ENCODE measurements at places on chromosomes 6 and 20.

GRCh38 chr20:44187054-44187771 lies at the start of gene JPH2:
TSS of gene JPH2 (minus strand) at chr20:44187188. CDS start at chr20:44186705, 483 bp downstream.
- no peaks in the 10 kb centered on the region for H3K4me1 ChIP-seq
- H3K36me3 ChIP-seq, result no peaks in the 10 kb centered on the region
- peak within 1 kb of the TSS; percentile 22 for H3K4me3 ChIP-seq
- DNase-seq, result peak; percentile 97
- peak within 1 kb of the TSS; percentile 89 for H3K27ac ChIP-seq
- no peaks in the 10 kb centered on the region for H3K27me3 ChIP-seq

- peaks cover 2% of the 10 kb centered on the region for H3K4me1 ChIP-seq
- DNase-seq, result no peak
- H3K27me3 ChIP-seq, result no peaks in the 10 kb centered on the region
- H3K36me3 ChIP-seq, result no peaks in the 10 kb centered on the region
- H3K4me3 ChIP-seq, result no peak overlapping the region
Measured at GRCh38 chr6:156533872-156534524, 243.2 kb upstream of the ARID1B start.

DNA sequence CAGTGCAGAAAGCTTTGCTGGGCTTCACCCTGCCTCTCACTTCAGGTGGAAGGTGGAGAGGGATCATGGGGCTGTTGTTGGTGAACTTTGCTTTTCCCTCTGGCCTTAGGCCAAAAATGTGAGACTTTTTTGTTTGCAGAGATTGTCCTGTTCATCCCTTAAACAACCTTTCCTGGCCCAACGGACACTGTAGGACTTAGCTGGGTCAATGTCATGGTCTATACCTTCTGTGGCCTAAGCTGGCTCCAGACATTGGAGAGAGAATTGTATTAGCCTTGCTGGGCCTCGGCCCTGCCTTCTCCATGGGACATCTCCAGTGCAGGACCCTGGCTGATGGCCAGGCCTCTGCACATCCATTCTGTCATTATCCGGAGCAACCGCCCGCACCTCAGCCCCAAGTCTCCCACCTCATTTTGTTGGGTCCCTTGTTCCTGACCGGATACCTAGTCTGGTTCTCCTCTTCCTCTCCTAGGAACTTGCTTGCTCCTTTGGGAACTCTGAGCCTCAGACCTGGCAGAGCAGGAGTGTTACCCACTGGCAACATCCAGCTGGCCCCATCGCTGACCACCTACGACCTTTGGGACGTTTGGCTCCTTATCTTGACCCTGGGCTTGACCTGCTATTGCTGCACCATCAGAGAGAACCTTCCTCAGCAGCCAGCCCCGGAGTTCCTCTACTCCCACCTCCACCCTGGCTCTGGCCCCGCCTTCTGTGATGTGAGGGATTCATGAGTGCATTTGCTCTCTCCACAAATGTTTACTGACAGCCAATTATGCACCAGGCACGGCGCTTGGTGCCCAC lies 128.2 kb downstream of the BANF2 start:
- H3K4me1 ChIP-seq, result no peaks in the 10 kb centered on the region
- no peaks in the 10 kb centered on the region for H3K27me3 ChIP-seq
- H3K4me3 ChIP-seq, result no peak overlapping the region
- no peak for DNase-seq
- H3K27ac ChIP-seq, result no peak overlapping the region

- H3K27me3 ChIP-seq, result no peaks in the 10 kb centered on the region
- H3K36me3 ChIP-seq, result no peaks in the 10 kb centered on the region
- no peak overlapping the region for H3K27ac ChIP-seq
Measured at GRCh38 chr6:11404081-11404480, 133.5 kb upstream of the TMEM170B start.

- no peaks in the 10 kb centered on the region for H3K27me3 ChIP-seq
- no peak for DNase-seq
- H3K4me3 ChIP-seq, result no peak overlapping the region
- no peaks in the 10 kb centered on the region for H3K36me3 ChIP-seq
- H3K4me1 ChIP-seq, result no peaks in the 10 kb centered on the region
Measured at GRCh38 chr6:69391106-69391505, 405.7 kb downstream of the LMBRD1 start.

DNA sequence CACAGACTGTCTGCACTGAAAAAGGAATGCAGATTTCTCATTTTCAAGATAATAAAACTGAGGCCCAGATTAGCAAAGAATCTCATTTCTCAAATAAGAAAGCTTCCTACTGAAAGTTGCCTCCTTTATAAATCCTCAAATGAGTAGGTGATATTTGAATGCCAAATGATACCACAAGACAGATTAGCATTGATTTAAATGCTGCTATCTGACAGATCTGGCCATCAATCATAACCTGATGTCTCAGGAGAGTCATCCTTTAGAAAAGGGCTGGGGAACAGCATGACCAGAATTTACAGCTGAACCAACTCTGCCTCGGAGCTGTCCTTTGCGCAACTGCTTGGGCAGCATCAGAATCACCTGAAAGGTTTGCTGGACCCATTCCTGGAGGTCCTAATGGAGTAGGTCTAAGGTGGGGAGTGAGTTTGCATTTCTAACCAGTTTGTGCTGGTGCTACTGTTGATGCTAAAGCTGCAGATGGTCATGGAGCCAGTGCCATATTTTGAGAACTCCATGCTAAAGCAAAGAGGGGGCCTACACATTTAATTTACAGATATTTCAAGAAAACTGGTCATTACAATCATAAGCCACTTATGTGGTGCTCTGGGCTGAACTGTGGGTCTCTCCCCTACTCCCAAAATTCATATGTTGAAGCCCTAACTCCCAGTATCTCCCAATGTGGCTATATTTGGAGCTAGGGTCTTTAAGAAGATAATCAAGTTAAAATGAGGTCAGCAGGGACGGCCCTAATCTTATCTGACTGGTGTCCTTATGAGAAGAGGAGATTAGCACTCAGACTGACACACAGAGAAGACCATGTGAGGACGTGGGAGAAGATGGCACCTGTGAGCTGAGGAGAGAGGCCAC lies 295.5 kb upstream of the JARID2 start:
- DNase-seq, result peak; percentile 56
- H3K27me3 ChIP-seq, result no peaks in the 10 kb centered on the region
- H3K4me1 ChIP-seq, result no peaks in the 10 kb centered on the region
- H3K27ac ChIP-seq, result no peak overlapping the region

DNA sequence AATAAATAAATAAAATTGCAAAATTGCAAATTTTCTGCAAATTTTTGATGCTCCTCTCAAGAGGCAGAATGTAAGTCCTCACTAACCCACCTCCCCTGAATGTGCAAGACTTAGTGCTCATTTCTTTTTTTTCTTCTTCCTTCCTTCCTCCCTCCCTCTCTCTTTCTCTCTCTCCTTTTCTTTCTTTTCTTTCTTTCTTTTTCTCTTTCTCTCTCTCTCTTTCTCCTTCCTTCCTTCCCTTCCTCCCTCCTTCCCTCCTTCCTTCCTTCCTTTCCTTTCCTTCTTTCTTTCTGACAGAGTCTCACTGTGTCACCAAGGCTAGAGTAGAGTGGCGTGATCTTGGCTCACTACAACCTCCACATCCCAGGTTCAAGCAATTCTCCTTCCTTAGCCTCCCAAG lies 60.1 kb downstream of the ZNF217 start:
- DNase-seq, result no peak
- no peak overlapping the region for H3K27ac ChIP-seq
- no peaks in the 10 kb centered on the region for H3K27me3 ChIP-seq
- no peaks in the 10 kb centered on the region for H3K36me3 ChIP-seq
- no peak overlapping the region for H3K4me3 ChIP-seq
- no peaks in the 10 kb centered on the region for H3K4me1 ChIP-seq

DNA sequence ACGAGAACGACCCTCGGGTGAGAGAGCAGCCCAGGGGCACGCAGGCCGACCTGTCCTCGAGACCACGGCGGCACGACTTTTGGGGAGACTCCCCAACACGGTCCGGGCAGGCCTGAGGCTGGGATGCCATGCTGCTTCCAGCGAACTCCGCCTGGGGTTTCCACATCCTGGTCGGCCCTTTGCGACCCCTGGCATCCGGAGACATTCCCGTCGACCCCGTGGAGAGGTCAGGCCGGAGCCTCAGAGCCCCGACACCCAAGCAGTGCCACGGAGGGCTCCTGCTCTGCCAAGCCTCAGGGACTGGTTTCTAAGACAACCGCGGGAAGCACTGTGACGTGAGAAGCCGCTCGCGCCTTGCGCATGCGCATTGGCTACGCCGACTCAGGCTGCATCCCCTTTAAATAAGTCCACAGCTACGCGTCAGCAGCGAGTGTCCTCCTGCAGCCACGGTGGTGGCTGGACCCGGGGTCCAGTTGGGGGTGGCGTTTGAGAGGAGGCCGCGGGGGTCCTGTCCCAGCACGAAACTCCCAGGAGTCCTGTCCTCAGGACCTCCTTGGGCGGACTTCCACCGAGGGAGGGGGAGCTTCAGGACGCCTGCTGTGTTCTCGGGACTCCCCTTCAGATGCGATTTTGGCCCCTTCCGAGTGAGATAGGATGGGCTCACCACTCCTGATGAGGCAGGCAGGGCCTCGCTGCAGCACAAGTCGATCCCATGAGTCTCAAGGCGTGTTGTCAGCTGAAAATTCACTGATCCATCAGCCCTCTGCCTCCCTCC lies 1089.3 kb upstream of the DEFB115 start:
- no peak overlapping the region for H3K4me3 ChIP-seq
- no peak overlapping the region for H3K27ac ChIP-seq
- no peak for DNase-seq
- H3K36me3 ChIP-seq, result no peaks in the 10 kb centered on the region
- H3K4me1 ChIP-seq, result no peaks in the 10 kb centered on the region
- no peaks in the 10 kb centered on the region for H3K27me3 ChIP-seq

DNA sequence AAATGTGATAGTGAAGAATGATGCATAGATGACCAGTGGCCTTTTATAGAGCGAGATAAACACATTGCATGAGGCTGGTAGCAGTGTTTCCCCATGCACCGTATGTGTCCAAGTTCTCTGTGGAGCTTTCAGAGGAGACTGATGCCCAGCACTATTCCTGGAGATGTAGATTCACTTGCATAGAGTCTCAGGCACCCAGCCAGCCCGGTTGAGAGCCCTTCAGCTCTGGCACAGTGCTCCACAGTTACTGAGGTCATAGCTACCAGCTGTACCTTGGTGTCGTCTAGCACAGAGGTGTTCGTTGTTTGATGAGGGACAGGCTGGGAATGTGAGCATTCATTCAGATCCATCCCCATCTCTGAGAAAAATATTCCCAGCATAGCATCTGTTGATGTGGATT lies 328.9 kb downstream of the FARS2 start:
- H3K27me3 ChIP-seq, result no peaks in the 10 kb centered on the region
- H3K27ac ChIP-seq, result no peak overlapping the region
- DNase-seq, result no peak

GRCh38 chr6:169991913-169992312 lies 240.5 kb downstream of the ERMARD start:
- H3K27me3 ChIP-seq, result no peaks in the 10 kb centered on the region
- H3K36me3 ChIP-seq, result no peaks in the 10 kb centered on the region
- no peaks in the 10 kb centered on the region for H3K4me1 ChIP-seq
- no peak overlapping the region for H3K27ac ChIP-seq
- H3K4me3 ChIP-seq, result no peak overlapping the region

GRCh38 chr6:152293404-152293803 lies 343.8 kb downstream of the SYNE1 start:
- H3K4me1 ChIP-seq, result peaks cover 6% of the 10 kb centered on the region
- H3K27me3 ChIP-seq, result no peaks in the 10 kb centered on the region
- no peak overlapping the region for H3K4me3 ChIP-seq
- no peak for DNase-seq
- H3K36me3 ChIP-seq, result no peaks in the 10 kb centered on the region
- H3K27ac ChIP-seq, result no peak overlapping the region

DNA sequence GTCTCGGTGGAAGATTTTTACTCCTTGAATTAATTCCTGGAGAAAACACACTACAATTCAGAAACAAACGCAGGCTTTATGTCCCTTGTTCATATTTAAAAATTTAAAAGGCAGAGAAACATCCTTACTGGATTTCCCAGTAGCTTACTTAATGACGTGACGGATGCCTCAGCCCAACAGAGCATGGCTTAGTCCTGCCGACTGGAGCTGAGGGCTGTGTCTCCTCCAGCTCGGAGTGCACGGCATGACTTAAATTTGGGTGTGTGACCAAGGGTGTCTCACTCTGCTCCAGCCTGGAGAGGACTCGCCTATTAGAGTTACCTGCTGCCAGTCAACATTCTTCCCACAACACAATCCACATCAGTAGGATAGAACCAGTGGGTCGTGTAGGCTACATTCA lies 107.1 kb downstream of the PSMB1 start:
- no peak overlapping the region for H3K27ac ChIP-seq
- H3K27me3 ChIP-seq, result no peaks in the 10 kb centered on the region
- H3K4me1 ChIP-seq, result no peaks in the 10 kb centered on the region
- no peaks in the 10 kb centered on the region for H3K36me3 ChIP-seq
- no peak overlapping the region for H3K4me3 ChIP-seq
- no peak for DNase-seq

DNA sequence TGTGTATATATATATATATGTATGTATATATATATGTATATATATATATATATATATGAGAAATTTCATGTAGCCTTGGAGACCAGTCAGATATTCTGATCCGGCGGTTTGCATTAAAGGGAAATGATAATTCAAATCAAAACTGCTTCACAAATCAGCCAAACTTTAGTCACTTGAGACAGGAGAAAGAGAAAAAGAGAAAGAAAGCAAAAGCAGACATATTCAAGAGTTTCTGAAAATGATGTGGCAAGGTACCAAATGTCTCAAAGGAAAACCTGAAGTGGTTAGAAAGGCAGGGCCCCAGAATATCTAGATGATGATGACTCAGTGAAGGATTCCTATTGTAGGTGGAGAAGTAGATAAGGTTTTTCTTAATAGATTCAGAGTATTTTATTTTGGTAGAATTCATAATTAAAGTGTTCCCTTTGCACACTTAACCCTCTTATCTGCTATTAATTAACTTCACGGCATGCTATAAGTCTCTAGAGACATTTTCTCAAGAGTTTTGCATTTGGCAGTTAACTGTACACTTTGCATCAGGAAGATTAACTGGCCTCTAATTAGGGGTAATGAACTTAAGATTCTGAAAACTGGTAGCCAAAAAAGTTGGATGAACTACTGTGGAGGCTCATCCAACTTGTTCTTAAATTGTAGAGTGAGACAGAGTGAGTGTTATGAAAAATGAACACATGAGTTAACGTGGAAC lies 50.1 kb upstream of the ASF1A start:
- H3K27me3 ChIP-seq, result no peaks in the 10 kb centered on the region
- no peak for DNase-seq
- H3K4me3 ChIP-seq, result no peak overlapping the region
- no peak overlapping the region for H3K27ac ChIP-seq
- H3K36me3 ChIP-seq, result no peaks in the 10 kb centered on the region

GRCh38 chr6:170134031-170134470 lies 156.8 kb downstream of the DLL1 start:
- no peak for DNase-seq
- no peaks in the 10 kb centered on the region for H3K27me3 ChIP-seq
- no peaks in the 10 kb centered on the region for H3K4me1 ChIP-seq
- H3K27ac ChIP-seq, result no peak overlapping the region
- no peak overlapping the region for H3K4me3 ChIP-seq

GRCh38 chr6:108744996-108745395 lies 103.2 kb upstream of the ARMC2 start:
- no peak for DNase-seq
- no peaks in the 10 kb centered on the region for H3K36me3 ChIP-seq
- no peaks in the 10 kb centered on the region for H3K27me3 ChIP-seq
- H3K4me3 ChIP-seq, result no peak overlapping the region

GRCh38 chr20:46640044-46640443 lies 11.2 kb downstream of the SLC13A3 start:
- H3K27ac ChIP-seq, result no peak overlapping the region
- peak; percentile 25 for DNase-seq
- H3K27me3 ChIP-seq, result peaks cover 2% of the 10 kb centered on the region
- no peaks in the 10 kb centered on the region for H3K4me1 ChIP-seq
- no peak overlapping the region for H3K4me3 ChIP-seq

GRCh38 chr6:112372226-112372806 lies 25.2 kb downstream of the RFPL4B start:
- no peaks in the 10 kb centered on the region for H3K36me3 ChIP-seq
- DNase-seq, result peak; percentile 8
- no peaks in the 10 kb centered on the region for H3K4me1 ChIP-seq
- no peak overlapping the region for H3K27ac ChIP-seq
